ENCODE measurements at places on chromosomes 3 and 15.

GRCh38 chr3:9108876-9109567 is 140.4 kb downstream of the SRGAP3 start:
- DNase-seq, result no peak

DNA sequence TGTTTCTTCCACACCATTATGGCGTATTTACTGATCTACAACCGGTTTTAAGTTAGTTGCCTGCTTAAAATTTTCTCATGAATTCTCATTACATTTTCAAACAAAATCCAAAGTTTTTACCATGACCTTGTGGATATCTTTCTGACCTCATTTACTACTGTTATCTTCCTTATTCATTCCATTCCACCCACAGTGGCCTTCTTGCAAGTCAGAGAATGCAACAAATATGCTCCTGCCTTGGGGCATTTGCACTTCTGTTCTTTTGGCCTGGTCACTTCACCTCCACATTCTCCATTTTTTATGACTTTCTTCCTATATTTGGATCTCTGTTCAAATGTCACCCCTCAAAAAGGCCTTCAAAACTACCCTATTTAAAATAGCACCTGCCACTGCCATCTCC is 8.8 kb upstream of the SLC15A2 start:
- DNase-seq, result no peak

DNA sequence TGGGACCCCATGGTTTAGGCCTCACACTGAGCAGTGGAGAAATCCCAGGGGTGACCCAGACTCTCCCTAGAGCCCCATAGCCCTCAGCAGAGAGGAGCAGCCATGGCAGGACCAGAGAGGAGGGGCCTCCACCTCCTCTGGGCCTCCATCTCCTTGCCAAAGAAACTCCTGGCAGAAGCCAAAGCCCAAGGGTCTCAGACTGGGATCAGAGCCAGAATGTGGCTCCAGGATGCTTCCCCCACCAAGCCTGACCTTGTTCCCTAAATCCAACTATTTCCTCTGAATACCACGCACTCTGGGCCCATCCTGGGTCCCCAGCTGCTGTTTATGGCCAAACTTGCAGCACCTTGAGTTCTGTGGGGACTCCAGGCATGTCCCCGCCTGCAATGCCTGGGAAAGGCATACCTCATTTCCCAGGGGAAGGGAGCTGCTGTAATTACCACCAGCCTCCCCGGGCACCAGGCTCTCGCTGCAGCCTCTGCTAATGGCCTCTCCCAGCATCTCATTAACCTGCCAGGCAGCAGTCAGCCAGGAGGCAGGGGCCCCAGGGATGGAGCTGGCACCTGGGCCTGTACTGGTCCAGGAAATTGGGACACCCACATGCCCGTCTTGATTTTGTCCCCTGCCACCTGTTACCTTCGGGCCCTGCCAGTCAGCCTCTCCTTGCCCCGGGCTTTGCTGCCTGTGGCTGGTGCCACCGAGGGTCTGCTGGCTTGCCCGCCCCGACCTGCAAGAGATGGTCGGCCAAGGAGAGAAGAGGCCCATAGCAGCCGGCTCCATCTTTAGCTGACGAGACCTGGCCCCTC is 4.6 kb downstream of the CCDC9B start:
- DNase-seq, result no peak

DNA sequence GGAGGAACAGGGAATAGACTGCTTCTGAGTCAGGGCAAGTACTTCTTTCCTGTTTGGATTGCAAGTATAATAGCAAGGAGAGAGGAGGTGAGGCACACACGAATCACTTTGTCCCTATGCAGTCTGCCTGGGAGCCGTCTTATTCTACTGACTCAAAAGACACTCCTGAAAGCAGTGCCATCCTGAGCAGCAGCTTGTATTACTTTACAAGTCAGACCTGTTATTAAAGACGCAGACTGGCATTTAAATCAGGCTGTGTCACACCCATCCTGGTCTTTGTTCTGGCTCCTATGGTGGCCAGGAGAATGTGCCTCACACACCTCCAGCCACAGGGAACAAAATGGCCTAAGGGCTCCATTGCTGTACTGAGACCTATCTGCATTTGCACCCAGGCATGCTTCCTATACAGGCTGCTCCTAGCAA is 17.9 kb upstream of the SQOR start:
- DNase-seq, result no peak

DNA sequence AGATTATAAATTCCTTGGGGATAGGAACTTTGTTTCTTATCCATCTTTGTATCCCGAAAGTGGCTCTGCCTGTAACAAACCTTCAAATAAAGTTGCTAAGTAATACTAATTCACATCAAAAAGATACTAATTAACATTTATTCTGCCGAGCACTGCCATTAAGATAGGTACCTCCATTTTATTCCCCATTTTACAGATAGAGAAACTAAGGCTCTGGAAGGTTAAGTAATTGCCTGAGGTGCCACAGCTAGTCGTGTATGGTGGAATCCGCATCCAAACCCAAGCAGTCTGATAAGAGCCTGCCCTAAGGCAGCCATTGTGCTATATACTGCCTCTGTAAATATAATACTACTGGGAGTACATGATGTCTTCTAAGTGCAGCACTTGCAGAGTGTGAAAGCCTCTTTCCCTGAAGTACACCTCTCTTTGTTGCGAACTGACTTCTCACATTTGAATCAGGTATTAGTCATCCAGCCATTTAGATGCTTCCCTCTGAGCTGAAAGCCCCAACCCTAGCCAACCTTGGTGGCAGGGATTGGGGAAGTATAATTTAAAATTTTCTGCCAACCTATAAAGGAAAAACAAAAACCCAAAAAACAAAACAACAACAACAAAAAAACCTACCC is 78.5 kb upstream of the CHD2 start:
- DNase-seq, result no peak

DNA sequence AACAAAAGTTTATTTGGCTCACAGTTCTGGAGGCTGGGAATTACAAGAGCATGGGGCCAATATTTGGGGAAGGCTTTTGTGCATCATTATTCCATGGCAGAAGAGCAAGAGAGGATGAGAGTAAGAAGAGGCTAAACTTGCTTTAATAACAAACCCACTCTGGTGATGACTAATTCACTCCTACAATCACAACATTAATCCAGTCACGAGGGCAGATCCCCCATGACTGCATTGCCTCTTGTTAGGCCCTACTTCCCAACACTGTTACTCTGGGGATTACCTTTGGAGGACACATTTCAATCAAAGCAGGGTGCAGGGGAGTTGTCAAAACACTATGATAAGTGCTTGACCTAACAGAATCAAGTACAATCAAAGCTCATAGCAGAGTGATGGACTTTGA is 181.7 kb downstream of the BBX start:
- no peak for DNase-seq
